ENCODE measurements at places on chromosomes 13 and 19. TPM values are rescaled to one million over a fixed set of nuclear protein-coding genes. Genes with fewer than 3 reads are reported as not detected.

The FREM2 gene
- total RNA-seq: not detected

The CD320 gene
- total RNA-seq: 31.8 TPM

The ZNF534 gene
- total RNA-seq: 0.44 TPM

The PRSS57 gene
- not detected for total RNA-seq

The ERICH4 gene
- not detected for total RNA-seq

The ZNF333 gene
- 6.5 TPM for total RNA-seq

The TRPC4 gene
- total RNA-seq: 0.19 TPM

The KCNN4 gene
- total RNA-seq: 0.38 TPM

DNA sequence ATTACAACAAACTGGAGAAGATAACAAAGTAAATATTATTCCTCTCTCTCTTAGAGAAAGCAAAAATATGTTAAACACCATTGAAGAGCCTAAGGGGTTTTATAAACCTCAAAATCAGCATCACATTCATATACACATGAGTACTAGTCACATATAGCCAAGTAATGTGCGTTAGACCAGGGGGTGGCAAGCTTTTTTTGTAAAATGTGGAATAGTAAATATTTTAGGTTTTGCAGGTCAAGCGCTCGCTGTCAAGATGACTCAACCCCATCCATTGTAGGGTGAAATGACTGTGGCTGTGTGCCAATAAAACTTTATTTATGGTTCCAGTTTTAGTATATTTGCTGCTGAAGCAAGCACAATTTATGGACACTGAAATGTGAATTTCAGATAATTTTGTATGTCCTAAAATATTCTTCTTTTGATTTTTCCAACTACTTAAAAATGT lies 21.7 kb downstream of the RFX2 start:
- peak overlapping the region; percentile 83 for H3K27ac ChIP-seq
- peaks cover 52% of the 10 kb centered on the region for H3K4me1 ChIP-seq
- H3K27me3 ChIP-seq: no peaks in the 10 kb centered on the region
- H3K36me3 ChIP-seq: no peaks in the 10 kb centered on the region

DNA sequence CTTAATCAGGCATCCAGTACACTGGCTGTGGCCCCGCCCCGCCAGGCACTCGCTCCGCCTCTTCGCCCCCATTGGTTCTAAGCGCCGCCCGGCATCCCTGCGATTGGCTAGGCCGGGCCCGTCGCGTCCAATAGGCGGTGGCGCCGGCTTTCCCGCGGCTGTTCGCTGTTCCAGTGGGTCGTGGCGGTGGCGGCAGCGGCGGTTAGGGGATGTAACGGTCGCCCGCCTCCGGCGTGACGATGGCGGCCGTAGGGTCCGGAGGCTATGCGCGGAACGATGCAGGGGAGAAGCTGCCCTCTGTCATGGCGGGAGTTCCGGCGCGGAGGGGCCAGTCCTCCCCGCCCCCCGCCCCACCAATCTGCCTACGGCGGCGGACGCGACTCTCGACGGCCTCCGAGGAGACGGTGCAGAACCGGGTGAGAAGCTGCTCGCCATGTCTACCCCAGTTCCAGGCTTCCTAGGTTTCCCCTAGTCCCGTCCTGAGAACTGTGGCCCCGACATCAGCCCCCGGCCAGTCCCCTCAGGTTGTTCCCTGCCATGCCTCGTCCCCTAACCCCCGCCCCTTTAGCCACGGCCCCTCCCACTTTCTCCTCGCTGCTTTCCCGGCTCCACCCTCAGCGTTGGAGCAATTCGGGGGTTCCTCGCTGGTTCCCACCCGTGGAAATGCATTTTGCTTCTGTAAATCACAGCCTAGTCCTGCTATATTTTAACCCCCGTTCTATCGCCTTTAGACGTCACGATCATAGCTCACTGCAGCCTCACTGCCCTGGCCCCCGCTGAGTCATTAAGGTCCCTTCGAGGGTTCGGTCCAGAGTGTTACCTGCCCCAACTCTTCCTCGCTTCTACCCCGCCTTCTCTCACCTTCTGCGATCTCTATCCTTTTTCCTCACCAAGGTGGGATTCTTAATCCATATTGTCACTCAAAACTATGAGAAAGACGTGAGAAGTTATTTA lies at the start of gene WDR62:
Gene WDR62 (plus strand): TSS at position 165 of the 954 bp plus-strand sequence. CDS start 75 bp downstream, at position 240.
- peak within 1 kb of the TSS; percentile 79 for H3K4me3 ChIP-seq
- peaks cover 21% of the 10 kb centered on the region for H3K4me1 ChIP-seq
- peak; percentile 94 for DNase-seq
- no peaks in the 10 kb centered on the region for H3K36me3 ChIP-seq

GRCh38 chr19:56253737-56254136 lies 18.8 kb upstream of the EDDM13 start:
- no peak for DNase-seq
- no peaks in the 10 kb centered on the region for H3K27me3 ChIP-seq
- no peaks in the 10 kb centered on the region for H3K36me3 ChIP-seq
- H3K27ac ChIP-seq: no peak overlapping the region
- no peak overlapping the region for H3K4me3 ChIP-seq

DNA sequence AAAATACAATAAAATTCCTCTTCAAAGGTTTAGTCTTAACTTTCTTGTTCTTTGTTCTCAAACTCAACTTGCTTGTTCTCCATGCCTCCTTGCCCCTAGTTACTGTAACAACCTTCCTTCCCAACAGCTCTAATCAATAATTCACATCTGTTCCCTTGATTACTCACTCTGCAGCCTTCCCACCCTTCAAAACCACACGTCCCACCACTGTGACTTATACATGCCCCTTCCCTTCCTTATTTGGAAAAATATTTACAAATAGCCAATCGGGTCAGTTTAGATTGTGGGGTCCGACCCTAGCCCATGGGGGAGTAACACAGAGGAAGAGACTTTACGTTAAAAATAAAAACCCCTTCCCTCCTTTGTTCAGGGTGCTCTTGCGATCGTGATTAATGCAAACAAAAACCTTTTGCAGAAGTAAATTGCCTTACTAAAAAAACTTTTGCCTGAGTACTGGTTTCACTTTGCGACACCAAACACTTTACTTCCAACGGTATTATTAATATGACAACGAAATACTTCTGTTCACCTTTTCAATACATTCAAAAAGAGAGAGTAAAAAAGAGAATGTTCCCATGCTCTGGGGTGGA lies 512 bp upstream of the ZNF93 start:
- peaks cover 5% of the 10 kb centered on the region for H3K36me3 ChIP-seq
- H3K27me3 ChIP-seq: no peaks in the 10 kb centered on the region
- peaks cover 20% of the 10 kb centered on the region for H3K4me1 ChIP-seq
- H3K4me3 ChIP-seq: peak overlapping the region; percentile 80

DNA sequence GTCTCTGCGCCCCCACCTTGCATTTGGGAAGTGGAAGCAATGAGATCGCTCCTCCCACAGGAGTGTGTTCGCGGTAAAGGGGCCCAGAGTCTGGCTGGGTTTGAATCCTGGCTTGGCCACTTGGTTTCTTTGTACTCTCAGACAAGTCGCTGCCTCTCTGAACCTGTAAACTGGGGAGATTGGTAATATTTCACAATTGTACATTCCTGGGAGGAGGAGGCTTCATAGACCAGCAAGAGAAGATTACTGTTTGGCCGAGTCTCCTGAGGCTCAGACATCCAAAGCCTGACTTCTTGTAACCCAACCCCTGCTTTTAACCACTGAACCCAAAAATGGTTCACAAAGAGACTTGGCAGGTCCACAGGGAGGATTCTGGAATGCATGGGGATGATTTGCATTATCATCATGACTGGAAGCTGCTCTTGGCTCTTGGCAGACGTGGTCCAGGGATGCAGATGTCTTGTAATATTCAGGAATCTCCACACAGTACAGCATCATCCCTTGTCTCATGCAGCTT lies 13.6 kb upstream of the STRN4 start:
- peak overlapping the region; percentile 21 for H3K27ac ChIP-seq
- peaks cover 19% of the 10 kb centered on the region for H3K4me1 ChIP-seq
- peaks cover 18% of the 10 kb centered on the region for H3K36me3 ChIP-seq
- DNase-seq: no peak
